ENCODE measurements at places on chromosomes 3 and 15.

- DNase-seq = no peak
Observed at GRCh38 chr3:104673981-104674380, 692.7 kb upstream of the ALCAM start.

DNA sequence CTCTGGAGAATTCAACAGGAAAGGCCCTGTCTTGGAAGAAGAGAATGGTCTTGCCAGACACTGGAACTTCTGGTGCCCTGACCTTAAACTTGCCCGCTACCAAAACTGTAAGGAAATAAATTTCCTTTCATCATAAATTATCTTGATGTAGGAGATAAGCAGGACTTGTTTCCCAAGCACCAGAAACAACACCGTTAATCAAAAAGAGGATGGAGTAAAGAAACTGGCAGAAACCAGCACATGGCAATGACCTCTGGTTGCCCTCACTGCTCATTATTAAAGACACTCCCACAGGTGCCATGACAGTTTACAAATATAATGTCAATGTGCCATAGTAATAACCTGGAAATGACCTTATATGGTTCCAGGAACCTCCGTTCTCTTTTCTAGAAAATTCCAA is 426.1 kb downstream of the EDEM1 start:
- DNase-seq = no peak

DNA sequence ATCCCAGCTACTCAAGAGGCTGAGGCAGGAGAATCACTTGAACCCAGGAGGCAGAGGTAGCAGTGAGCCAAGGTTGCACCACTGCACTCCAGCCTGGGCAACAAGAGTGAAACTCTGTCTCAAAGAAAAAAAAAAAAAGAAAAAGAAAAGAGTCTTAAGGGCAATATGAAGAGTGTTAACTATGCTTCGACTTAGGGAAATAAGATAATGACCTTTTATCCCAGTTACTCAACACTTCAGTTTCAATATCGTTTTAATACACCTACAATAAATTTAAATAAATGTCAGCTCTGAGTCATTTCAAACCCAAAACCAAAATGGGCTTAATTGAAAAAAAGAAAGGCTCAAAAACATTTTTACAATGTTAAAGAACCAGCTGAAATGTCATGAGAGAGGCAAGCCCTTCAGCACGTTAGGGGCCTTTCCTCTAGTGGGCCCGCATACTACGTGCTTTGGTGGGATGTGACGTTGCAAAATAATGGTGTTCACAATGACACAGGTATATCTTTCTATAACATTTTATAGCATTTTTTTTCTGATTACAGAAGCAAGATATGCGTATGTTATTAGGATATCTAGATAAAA is 15.3 kb downstream of the FYCO1 start:
- DNase-seq = no peak

- DNase-seq = no peak
Observed at GRCh38 chr3:128262457-128262856, 109.2 kb downstream of the EEFSEC start.

- no peak for DNase-seq
Observed at GRCh38 chr3:44402548-44402947, 64.0 kb downstream of the TCAIM start.

DNA sequence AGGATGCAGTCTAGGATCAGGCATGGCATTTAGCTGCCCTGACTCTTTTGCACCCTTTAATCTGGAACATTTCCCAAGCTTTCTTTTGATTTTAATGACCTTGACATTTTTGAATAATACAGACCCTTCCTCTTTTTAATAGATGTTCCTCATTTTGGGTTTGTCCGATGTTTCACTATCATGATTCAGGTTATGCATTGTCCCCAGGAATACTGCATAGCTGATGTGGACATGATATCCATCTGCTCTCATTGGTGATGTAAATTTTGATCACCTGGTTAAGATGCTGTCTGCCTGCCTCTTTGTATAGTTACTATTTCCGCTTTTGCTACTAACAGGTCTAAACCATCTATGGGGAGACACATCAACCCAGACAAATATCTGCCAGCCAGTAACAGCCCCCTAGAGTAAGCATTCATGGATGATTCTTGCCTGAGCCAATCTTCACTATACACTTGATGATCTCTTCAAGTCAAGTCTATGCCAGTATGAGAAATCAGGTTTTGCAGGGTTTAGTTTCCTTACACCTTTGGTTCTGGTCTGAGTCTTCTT is 50.6 kb upstream of the ULK4 start:
- no peak for DNase-seq

GRCh38 chr15:42921342-42921731 is 759 bp upstream of the TTBK2 start:
- DNase-seq = no peak

DNA sequence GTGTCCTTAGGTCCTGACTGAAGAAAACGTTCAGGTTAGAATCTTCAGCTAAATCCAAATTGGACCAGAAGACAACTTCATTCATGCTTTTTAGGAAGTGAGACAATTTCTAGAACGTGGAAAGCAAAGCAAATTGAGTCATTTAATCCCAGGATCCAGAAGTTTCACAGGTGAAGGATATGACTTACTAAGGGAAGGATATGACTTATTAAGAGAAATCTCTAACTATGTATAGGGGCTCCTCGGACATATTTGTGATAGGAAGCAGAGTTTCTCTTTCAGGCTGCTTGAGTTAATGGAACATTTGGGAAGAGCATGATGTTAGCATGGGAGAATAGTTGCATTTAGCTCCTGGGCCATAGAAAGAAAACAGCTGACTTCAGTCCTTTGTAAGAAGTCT is 16.1 kb upstream of the PLOD2 start:
- no peak for DNase-seq

GRCh38 chr3:100389025-100389424 is 11.9 kb downstream of the TOMM70 start:
- no peak for DNase-seq

DNA sequence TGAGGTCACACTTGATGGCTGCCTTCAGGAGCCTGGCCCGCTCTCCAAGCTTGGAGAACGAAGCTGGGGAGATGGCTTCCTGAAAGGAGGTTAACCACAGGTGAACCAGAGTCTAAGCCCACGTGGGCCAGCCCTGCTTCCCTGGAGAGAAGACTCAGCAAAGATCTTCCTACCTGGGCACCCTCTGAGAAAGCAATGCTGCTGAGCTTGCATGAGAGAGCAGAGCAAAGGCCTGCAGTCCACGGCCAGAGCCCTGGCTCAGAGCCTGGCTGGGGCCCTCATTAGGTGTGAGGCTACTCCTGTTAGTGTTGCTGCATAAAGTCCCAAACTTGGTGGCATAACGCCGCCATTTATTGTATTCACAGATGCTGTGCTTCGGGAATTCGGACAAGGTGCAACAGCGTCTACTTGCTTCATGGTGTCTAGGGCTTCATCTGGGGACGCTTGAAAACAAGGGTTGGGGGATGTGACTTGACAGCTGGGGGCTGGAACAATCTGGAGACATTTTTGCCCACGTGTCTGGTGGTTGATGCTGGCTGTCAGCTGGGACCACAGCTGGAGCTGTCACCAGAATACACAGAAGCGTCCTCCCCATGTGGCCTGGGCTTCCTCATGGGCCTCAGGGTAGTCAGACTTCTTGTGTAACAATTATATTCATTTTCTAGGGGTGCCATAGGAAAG is 87.9 kb upstream of the MEF2A start:
- DNase-seq = no peak

DNA sequence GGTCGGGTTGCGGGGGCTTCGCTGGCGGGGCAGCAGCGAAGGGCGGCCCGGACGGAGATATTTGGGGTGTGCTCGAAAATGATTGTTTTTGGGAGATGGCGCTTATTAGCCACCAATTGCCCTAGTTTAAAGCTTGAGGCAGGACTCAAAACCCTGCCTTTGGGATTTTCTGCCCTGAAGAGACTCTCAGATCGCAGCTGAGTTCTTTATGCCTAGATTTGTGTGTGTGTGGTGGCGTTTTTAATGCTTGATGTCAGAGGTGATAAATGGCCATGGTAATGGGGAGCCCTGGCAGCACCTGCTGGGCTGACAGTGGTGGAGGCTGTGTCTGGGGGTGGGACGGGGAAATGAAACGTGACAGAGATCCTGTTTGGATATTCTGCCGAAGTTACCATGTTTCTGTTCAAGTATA is 604 bp downstream of the KCTD6 start:
- DNase-seq = no peak

- DNase-seq = no peak
Observed at GRCh38 chr3:40057786-40058185, 248.4 kb downstream of the MYRIP start.

- no peak for DNase-seq
Observed at GRCh38 chr3:70108546-70108945, 109.0 kb downstream of the SAMMSON start.

GRCh38 chr3:36060950-36061349 is 319.4 kb upstream of the STAC start:
- no peak for DNase-seq

DNA sequence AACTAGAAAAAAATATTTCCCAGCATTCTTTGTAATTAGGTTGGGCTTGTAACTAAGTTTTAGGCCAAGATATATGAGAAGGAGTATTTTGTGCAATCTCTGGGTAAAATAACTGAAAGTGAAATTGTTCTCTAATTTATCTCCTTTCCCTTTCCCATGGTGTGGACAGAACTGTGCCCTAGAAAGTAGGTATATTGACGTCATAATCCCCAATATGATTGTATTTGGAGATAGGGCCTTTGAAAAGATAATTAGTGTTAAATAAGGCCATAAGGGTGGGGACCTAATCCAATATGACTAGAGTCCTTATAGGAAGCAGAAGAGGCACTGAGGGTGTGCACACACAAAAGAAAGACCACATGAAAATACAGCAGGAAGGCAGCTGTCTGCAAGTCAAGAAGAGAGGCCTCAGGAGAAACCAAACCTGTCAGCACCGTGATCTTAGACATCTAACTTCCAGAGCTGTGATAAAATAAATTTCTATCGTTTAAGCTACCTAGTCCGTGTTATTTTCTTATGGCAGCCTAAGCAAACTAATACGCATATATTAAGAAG is 106.6 kb downstream of the KCNH8 start:
- no peak for DNase-seq

GRCh38 chr3:183349421-183350157 is 78.8 kb downstream of the MCF2L2 start:
- no peak for DNase-seq

DNA sequence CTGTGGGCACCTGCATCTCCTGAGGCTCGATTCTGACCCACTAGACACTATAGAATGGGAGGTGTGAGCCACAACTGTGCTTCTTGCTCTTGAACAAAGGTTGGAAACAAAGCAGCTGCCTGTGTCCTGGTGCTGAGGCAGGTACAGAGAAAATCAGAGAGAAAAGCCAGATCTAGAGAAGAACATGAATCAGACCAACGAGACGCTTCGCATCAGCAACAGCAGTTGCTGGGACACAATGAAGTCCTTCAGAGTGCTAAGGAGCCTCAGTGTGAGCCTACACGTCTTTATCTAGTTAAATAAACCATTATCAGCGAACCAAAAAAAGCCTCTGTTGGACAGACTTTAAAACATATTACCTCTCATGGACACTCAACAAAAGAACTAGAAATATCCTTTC is 86.3 kb upstream of the MEX3B start:
- no peak for DNase-seq

- no peak for DNase-seq
Observed at GRCh38 chr15:98771541-98771940, 123.2 kb downstream of the IGF1R start.

DNA sequence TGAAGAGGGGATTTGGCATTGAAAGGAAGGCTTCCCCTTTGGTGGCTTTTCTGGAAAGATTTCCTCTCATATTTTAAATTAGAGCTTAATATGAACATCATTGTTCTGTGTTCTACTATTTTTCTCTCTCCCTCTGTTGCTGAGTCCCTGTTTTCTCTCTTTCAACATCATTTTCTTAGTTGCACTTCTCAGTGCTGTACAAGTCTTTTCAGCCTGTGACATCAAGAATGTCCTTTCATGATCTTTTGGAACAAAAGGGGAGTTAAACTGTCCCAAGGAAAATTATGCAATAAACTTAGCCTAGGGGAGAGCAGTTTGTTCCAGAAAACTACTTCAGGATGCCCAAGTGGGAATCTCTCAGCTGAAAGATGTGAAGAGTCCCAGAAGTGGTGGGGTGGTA is 325.1 kb downstream of the IL20RB start:
- DNase-seq = no peak

- DNase-seq = no peak
Observed at GRCh38 chr15:50380089-50380488, 25.1 kb upstream of the GABPB1 start.

GRCh38 chr15:65914386-65914785 is 45.1 kb downstream of the RAB11A start:
- DNase-seq = no peak

DNA sequence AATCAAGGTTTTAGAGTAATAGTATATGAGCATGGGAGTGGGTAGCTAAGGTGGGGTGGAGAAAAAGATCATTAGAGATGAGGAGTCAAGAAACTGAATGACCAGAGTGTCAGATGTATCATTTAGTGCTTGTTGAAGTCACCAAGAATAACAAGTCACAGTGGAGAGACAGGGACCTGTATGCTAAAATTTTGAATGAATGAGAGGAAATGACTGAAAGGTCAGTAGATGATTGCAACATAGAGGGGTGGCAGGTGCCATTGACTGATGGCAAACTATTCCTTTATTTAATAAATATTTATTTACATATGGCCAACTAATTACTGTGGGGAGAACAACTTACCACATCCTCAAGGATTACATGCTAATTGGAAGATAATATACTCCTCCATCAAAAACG is 75.0 kb upstream of the ANKRD28 start:
- DNase-seq = no peak

- DNase-seq = no peak
Observed at GRCh38 chr3:102478160-102478559, 43.3 kb downstream of the ZPLD1 start.

DNA sequence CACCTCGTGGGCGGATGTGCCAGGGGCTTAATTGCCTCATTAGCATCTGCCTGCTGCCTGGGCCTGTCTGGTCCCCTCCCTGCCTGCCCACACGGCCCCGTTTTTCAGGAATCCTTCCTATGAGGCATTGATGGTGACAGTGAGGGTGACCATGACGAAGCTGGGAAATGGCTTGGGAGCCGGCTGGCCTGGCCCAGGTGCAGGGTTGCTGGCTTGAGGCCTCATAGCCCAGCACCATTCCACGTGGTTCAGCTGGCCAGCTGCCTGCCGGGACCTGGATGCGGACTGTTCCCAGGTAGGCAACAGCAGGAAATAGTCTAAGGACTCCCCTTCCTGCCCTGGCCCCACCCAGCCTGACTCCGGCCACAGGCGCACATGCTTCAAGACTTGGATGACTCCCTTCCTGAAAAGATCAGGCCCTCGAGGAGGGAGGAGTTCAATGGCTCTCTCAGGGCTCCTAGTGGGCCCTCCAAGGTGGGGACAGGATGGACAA is 8.9 kb upstream of the DUSP7 start:
- no peak for DNase-seq

GRCh38 chr15:58331913-58332675 is 99.7 kb upstream of the LIPC start:
- no peak for DNase-seq

GRCh38 chr15:70095408-70096214 is 2.1 kb downstream of the TLE3 start:
- DNase-seq = no peak

Measured in HuH-7.5 (cell line).